Central memory CD4-positive, alpha-beta T cell (primary cell): ENCODE measurements at places on chromosomes 6 and 20.

GRCh38 chr6:47567586-47567985, 90.0 kb downstream of the CD2AP start:
- no peak for DNase-seq

GRCh38 chr6:50724381-50725124, 11.2 kb downstream of the TFAP2D start:
- no peak for DNase-seq

DNA sequence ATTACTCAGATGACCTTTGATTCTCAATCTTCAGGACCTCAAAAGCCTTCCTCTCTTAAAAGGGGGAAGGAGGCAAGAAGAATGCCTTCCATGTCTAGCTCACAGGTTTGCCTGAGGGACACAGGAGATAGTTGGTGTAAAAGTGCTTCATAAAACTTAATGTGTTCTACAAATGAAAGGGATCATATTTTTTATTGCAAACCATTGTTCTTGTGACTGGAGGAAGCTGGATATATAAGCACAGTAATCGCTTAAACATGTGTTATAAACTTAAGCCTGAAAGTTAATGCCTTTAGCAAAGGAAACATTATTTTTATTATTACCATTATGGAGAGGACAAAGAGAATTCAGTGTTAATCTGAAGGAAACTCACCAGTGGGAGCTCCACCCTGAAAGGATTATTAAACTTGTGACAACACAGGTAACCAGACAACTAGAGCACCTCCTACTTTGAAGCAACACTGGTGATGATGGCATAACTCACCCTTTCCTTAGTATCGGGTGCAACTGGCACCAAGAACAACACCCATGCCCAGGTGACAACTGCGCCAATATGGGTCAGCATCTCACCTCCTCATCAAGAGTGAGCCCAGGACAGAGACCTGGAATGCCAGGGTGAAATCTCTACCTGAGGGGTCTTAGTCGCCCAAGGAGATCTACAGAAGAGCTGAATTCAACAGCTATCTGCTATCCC, 288.7 kb upstream of the PRDM1 start:
- no peak for DNase-seq

- no peak for DNase-seq
Measured at GRCh38 chr6:165890404-165890735, 227.3 kb upstream of the PDE10A start.
